CD4-positive, alpha-beta T cell (primary cell): ENCODE measurements at places on chromosomes 1 and 21.
A peak's percentile ranks its signal among the peaks of the same experiment; 100 is the strongest.

DNA sequence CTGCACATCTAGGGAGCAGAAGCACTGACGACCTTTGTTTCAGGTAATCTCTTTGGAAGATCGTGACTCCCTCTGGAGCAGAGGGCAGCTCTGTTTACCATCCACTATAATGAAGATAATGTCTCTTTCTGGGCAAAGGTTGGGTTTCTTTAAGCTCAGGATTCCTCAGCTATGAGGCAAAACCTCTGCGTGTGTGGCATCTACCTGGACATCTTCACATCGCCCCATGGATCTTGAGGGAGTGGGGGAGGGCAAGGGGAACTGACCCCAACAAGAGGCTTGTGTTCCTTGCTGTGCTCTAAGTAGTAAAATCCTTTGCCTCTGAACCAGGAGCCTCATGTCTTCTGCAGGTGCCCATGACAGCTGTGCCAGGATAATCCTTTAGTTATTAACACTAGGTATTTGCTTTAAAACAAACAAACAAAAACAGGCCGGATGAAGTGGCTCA, 19.6 kb downstream of the SPATA45 start:
- H3K27me3 ChIP-seq: no peaks in the 10 kb centered on the region
- no peaks in the 10 kb centered on the region for H3K4me1 ChIP-seq
- H3K4me3 ChIP-seq: no peak overlapping the region
- no peak for DNase-seq

DNA sequence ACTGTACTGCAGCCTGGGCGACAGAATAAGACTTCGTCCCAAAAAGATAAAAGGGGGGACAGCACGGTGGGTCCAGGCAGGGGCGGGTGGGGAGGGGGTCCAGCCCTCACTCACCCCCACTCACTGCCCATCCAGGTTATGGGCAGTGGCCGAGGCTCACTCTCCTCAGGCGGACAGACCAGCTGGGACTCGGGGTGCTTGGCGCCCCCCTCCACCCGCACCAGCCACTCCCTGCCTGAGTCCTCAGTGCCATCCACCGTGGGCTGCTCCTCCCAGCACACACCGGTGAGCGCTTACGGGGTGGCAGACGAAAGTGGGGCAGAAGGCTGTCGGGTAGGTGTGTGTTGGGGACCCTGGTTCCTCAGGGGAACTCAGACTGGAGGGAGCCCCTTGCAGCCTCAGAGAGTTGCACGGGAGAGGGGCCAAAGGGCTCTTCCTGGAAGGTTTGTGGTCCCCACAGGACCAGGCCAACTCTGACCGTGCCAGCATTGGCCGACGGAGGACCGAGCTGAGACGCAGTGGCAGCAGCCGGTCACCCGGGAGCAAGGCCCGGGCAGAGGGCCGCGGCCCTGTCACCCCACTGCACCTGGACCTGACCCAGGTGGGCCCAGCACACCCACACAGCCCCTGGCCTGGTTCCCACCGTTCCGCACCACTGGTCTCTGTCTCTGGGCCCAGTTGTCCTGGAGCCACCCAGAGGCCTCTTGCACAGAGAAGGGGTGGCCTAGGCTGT, 6.6 kb downstream of the PLEKHN1 start:
- no peak for DNase-seq
- H3K4me3 ChIP-seq: no peak overlapping the region
- H3K36me3 ChIP-seq: no peaks in the 10 kb centered on the region
- H3K27ac ChIP-seq: no peak overlapping the region

- no peaks in the 10 kb centered on the region for H3K27me3 ChIP-seq
- DNase-seq: no peak
- H3K4me1 ChIP-seq: peaks cover 21% of the 10 kb centered on the region
- H3K27ac ChIP-seq: no peak overlapping the region
- peak overlapping the region; percentile 98 for H3K4me3 ChIP-seq
These were observed 1.7 kb downstream of the COP1 start for GRCh38 chr1:176205332-176205914.

GRCh38 chr1:24920533-24920925, 9.5 kb downstream of the RUNX3 start:
- no peaks in the 10 kb centered on the region for H3K27me3 ChIP-seq
- DNase-seq: no peak
- H3K4me1 ChIP-seq: peaks cover 97% of the 10 kb centered on the region

GRCh38 chr1:236345728-236346127, 48.4 kb upstream of the EDARADD start:
- H3K27me3 ChIP-seq: peaks cover 4% of the 10 kb centered on the region
- H3K4me1 ChIP-seq: no peaks in the 10 kb centered on the region
- H3K36me3 ChIP-seq: no peaks in the 10 kb centered on the region

- peak; percentile 27 for DNase-seq
- H3K4me3 ChIP-seq: no peak overlapping the region
- H3K36me3 ChIP-seq: no peaks in the 10 kb centered on the region
- H3K4me1 ChIP-seq: peaks cover 8% of the 10 kb centered on the region
- H3K27ac ChIP-seq: no peak overlapping the region
These were observed 32.5 kb downstream of the WNT3A start for GRCh38 chr1:228039006-228039903.

- no peak for DNase-seq
- H3K4me3 ChIP-seq: no peak overlapping the region
- H3K27ac ChIP-seq: no peak overlapping the region
- no peaks in the 10 kb centered on the region for H3K36me3 ChIP-seq
- no peaks in the 10 kb centered on the region for H3K4me1 ChIP-seq
These were observed 73.6 kb downstream of the ROR1 start for GRCh38 chr1:63847308-63847910.

DNA sequence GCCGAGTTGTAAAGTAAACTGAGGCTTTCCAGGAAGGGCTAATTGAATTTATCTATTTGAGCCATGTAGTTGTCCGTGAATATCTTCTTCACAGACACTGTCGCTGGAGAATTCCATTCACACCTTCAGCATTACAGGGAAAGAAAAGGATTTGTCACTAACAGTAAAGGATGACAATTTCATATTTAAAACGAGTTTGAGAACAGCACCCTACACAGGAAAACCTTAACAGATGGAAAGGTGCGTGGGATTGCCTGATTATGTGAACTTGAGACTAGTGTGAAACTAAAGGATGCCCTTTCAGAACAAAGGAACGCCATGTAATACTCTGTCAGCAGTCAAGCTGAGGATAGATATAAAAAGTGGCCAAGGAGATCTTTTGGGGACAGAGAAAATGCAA, 492.5 kb upstream of the ADGRL2 start:
- H3K4me1 ChIP-seq: no peaks in the 10 kb centered on the region
- no peak for DNase-seq
- H3K27me3 ChIP-seq: no peaks in the 10 kb centered on the region
- H3K36me3 ChIP-seq: no peaks in the 10 kb centered on the region

DNA sequence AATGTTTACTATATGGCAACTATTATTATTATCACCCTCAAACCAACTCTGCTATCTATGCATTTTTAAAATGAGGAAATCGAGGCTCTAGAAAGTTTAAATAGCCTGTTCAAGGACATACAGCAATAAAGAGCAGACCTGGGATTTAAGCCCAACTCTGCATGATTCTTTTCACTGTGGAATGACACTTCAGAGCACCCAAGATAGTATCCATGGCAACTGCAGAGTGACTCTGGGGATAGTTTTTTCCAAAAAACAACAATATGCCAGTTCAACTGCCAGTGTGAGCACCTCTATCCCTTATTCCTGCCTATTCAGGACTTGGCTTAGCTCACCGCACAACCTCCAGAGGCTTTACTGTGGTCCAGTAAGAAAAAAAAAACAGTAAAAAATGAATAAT, 293.9 kb downstream of the BRINP2 start:
- H3K4me1 ChIP-seq: no peaks in the 10 kb centered on the region
- H3K27me3 ChIP-seq: no peaks in the 10 kb centered on the region
- no peak overlapping the region for H3K27ac ChIP-seq
- no peaks in the 10 kb centered on the region for H3K36me3 ChIP-seq

GRCh38 chr1:152143150-152143887, 15.7 kb downstream of the RPTN start:
- H3K36me3 ChIP-seq: no peaks in the 10 kb centered on the region
- peaks cover 8% of the 10 kb centered on the region for H3K27me3 ChIP-seq
- H3K4me1 ChIP-seq: no peaks in the 10 kb centered on the region

DNA sequence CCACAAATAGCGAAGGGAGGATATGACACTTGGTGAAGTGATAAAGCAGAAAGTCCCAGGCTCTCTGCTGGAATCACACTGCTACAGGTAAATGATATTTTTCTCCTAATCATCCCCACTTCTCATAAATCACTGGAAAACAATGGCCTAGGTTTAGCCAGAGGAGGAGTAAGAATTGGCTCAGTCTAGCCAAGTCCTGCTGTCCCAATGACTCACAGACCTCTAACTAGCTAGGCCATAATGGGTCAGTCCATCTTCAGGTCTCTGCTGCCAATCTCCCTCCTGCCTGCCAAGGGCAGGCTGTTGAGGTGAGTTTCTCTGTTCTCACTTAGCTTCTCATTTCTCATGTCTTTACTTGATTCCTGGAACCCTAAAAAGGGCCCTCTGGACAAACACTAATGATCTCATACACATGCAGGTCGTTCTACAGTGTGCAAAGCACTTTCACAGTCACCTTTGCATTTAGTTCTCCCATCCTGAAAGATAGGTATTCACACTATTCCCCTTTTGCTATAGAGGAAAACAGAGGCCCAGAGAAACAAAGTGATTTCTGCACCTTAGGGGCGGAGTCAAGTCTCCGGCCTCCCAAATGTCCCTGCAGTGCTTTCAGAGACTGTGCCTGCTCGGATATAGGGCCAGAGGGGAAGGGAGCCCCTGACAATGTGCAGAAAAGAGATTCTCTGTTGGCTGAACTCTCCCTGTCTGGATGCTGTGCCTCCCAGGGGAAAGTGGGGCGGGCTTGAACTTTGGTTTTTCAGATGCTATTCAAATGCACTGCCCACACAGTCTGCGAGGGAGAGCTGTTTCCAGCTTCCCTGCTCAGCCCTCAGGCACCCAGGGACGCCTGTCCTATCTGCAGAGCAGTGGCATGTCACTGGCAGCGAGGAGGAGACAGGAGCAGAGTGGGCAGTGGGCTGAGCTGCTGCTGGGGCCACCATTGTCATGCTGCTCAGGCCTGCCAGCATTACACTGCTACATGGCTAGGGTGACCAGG, 3.9 kb upstream of the CDK18 start:
- H3K4me1 ChIP-seq: peaks cover 16% of the 10 kb centered on the region
- H3K27ac ChIP-seq: no peak overlapping the region
- DNase-seq: no peak
- H3K36me3 ChIP-seq: no peaks in the 10 kb centered on the region
- no peaks in the 10 kb centered on the region for H3K27me3 ChIP-seq

- H3K4me1 ChIP-seq: no peaks in the 10 kb centered on the region
- no peaks in the 10 kb centered on the region for H3K27me3 ChIP-seq
- H3K27ac ChIP-seq: no peak overlapping the region
- no peak overlapping the region for H3K4me3 ChIP-seq
- DNase-seq: no peak
These were observed 383.7 kb downstream of the PRDM2 start for GRCh38 chr1:14083706-14084105.

DNA sequence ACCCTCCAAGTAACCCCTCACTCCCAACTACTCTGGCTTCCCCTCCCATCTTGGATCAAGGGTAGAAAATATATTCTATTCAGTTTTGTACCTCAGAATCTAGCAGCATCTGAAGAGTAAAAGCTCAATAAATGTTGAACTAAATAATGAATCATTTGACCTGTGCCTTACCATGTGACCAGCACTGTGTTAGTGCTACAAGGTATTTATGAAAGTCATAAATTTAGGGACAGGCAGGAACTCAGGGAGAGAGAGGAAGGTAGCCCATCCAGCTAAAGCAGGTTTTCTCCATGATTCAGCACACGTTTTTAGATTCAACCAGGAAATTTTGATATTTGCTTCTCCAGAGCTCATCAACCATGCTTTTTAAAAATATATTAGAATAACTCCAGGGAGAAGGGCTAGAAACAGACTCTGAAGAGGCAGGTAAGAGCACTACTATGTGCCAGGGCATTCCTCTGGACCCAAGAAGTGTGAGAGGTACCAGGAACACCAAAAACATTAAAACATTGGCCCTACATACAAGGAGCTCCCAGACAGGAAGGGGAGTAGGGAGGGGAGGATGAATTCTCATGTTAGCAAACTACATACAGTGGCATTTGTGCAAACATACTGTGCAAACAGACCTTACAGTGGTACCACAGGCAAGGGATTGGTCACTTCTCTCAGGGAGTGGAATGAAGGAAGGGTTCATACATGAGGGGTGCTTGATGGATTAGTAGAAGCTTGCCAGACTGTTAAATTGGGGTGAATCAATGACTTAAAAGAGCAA, 64.3 kb downstream of the FYB2 start:
- no peak overlapping the region for H3K4me3 ChIP-seq
- H3K27ac ChIP-seq: no peak overlapping the region
- H3K36me3 ChIP-seq: no peaks in the 10 kb centered on the region
- DNase-seq: no peak

DNA sequence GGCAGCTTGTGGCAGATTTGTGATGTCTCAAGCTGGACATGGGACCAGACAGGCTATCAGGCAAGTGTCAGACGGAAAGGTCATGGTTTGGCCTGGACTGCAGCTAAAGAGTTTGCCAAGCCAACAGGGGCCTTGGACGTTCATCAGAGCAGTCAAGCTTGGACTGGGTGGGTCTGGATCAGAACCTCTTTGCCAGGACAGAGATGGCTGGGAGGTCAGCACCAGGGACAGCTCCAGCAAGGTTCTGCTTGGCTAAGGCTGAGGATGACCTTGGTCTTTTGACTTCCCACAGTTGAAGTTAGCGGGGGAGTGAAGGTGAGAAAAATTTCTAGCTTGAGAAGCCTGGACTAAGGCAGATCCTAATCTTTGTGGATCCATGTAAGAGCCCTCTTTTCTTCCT, 68.1 kb downstream of the GRIK3 start:
- no peak for DNase-seq
- no peaks in the 10 kb centered on the region for H3K4me1 ChIP-seq

- DNase-seq: no peak
- H3K27ac ChIP-seq: no peak overlapping the region
- no peaks in the 10 kb centered on the region for H3K27me3 ChIP-seq
- H3K4me3 ChIP-seq: no peak overlapping the region
- no peaks in the 10 kb centered on the region for H3K4me1 ChIP-seq
- H3K36me3 ChIP-seq: no peaks in the 10 kb centered on the region
These were observed 611.2 kb upstream of the ADGRL4 start for GRCh38 chr1:79617777-79618176.

DNA sequence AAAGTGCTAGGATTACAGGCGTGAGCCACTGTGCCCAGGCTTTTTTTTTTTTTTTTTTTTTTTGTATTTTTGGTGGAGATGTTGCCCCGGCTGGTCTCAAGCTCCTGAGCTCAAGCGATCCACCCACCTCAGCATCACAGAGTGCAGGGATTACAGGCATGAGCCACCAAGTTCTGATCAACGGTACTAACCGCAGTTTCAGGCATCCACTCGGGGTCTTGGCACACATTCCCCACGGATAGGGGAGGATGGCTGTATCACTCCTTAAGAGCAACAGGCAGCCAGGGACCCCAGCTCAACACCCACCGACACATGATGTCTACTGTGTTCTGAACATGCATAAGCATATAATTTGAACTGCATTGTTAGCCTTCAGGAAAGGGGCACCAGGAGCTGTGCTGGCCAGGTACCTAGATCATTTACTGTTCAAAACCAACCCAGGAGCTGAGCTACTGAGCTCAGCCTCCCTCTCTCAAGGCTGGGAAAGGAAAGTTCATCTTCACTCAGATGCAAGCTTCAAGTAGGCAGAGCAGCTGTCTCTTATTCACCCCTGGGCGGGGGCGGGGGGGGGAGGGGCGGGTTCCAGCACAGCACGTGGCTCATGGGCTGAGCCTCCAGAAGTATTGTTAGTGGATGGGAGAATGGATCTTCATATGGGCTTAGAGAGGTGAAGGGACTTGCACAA, 24.7 kb downstream of the CAPZB start:
- H3K36me3 ChIP-seq: peaks cover 5% of the 10 kb centered on the region
- H3K4me3 ChIP-seq: no peak overlapping the region
- no peak for DNase-seq
- peaks cover 100% of the 10 kb centered on the region for H3K4me1 ChIP-seq
